ENCODE measurements at places on chromosomes 13 and 19. TPM values are rescaled to one million over a fixed set of nuclear protein-coding genes. Genes with fewer than 3 reads are reported as not detected.

Gene GPR180
- total RNA-seq, result 2.3 TPM

Gene PEAK3
- total RNA-seq, result 4.7 TPM

GRCh38 chr13:98809345-98809777, 56.9 kb upstream of the SLC15A1 start:
- H3K4me3 ChIP-seq, result no peak overlapping the region
- H3K27me3 ChIP-seq, result no peaks in the 10 kb centered on the region
- no peak for DNase-seq
- H3K4me1 ChIP-seq, result no peaks in the 10 kb centered on the region
- no peak overlapping the region for H3K27ac ChIP-seq

Gene FBN3
- not detected for total RNA-seq

Gene AKAP8L
- total RNA-seq, result 143 TPM

DNA sequence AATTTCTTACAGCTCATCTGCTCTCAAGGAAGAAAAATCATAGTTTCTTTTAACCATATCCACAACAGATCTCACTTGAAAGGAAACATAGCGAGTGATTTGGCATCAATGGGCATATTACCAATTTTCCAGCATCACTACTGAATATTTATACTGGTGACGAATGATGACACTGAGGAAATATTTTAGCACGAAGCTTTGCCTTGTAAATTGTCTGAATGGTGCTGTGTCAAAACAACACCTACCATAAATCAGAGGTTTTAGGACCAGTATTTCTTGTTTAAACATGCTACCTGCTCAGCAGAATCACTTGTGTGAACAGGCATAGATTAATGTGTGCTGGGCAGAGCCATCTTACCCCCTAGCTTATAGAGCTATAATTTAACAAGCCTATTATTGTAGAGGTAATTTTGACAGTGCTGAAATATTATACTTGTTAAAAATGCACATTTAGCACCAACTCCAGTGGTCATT, 146.8 kb downstream of the ABCC4 start:
- no peak overlapping the region for H3K4me3 ChIP-seq
- DNase-seq, result no peak

- no peaks in the 10 kb centered on the region for H3K27me3 ChIP-seq
- no peak overlapping the region for H3K27ac ChIP-seq
- H3K4me1 ChIP-seq, result no peaks in the 10 kb centered on the region
These were observed 15.6 kb upstream of the NBEA start for GRCh38 chr13:34926508-34926907.

GRCh38 chr13:35190241-35190640, 248.2 kb downstream of the NBEA start:
- H3K4me3 ChIP-seq, result no peak overlapping the region
- DNase-seq, result no peak
- H3K4me1 ChIP-seq, result no peaks in the 10 kb centered on the region
- H3K27me3 ChIP-seq, result no peaks in the 10 kb centered on the region

GRCh38 chr13:110012102-110012739, 225.8 kb upstream of the IRS2 start:
- H3K27me3 ChIP-seq, result no peaks in the 10 kb centered on the region
- no peak overlapping the region for H3K27ac ChIP-seq
- no peak overlapping the region for H3K4me3 ChIP-seq
- H3K36me3 ChIP-seq, result no peaks in the 10 kb centered on the region
- no peak for DNase-seq
- no peaks in the 10 kb centered on the region for H3K4me1 ChIP-seq

DNA sequence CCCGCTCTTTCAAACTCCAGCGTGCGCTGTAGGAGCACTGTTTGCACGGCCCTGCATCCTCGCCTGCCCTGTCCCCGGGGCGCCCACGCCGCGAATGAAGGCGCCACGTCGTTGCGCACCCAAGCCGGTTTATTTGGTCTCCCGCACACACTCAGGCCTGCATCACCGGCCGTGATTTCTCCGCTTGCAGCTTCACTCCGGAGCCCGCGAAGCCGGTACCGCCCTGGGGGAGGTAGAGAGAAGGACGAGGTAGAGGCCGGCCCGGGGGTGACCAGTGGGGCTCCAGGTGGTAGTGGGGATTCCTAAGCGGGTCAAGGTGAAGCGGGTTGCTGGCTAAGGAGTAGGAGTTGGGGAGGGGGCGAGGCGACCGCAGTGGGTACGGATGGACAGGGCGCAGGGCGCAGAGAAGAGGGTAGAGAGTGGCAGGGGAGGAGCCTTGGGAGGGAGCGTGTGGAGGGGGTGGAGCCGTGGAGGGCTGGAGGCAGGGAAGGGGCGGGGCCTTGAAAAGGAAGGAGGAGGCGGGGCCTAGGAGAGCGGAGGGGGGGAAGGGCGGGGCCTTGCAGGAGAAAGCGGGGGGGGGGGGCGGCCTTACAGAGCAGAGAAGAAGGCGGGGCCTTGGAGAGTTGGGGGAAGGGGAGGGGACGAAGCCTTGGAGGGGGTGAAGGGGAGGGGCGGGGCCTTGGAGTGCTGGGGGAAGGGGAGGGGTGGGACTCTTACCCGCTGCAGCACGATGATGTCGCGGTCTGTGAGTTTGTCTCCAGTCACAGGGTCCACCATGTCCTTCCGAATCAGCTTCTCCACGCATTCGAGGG, 24.6 kb downstream of the NOSIP start:
- no peaks in the 10 kb centered on the region for H3K4me1 ChIP-seq
- DNase-seq, result no peak
- H3K27me3 ChIP-seq, result no peaks in the 10 kb centered on the region

DNA sequence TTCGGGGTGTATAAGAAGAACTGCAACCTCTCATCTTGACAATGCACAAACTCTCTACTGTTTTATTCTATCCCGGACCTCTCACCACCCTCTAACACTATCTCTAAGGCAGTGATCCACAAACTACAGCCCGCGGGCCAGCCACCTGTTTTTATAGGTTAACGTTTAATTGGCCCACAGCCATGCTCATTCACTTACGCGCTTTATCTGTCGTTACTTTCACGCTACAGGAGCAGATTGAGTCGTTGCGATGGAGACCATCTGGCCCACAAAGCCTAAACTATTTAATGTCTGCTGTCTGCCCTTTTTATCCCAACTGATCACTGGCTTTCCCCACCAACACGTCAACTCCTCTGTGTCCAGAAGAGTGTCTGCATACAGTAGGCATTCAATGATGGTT, 158.9 kb downstream of the CACNA1A start:
- H3K27me3 ChIP-seq, result no peaks in the 10 kb centered on the region
- no peaks in the 10 kb centered on the region for H3K36me3 ChIP-seq
- no peaks in the 10 kb centered on the region for H3K4me1 ChIP-seq
- no peak overlapping the region for H3K27ac ChIP-seq

DNA sequence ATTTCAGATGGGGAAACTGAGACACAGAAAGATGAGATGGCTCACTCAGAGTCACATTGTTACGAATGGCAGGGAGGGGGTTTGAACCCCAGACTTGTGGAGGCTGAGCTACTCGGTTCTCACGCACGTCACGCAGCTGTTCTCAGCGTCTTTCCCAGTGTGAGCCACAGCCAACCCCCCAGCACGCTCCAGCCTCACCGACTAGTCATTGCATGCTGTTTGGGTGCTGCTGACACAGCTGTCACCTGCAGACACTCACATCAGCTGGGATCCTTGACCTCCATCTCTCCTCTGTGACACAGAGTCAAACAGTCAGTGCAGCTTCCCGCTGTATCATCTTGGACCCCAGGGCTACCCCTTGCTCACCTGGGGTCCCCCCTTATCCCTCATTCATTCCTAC, 2.4 kb upstream of the NCAN start:
- no peaks in the 10 kb centered on the region for H3K4me1 ChIP-seq
- no peak overlapping the region for H3K4me3 ChIP-seq
- H3K27me3 ChIP-seq, result no peaks in the 10 kb centered on the region
- no peaks in the 10 kb centered on the region for H3K36me3 ChIP-seq
- no peak overlapping the region for H3K27ac ChIP-seq

DNA sequence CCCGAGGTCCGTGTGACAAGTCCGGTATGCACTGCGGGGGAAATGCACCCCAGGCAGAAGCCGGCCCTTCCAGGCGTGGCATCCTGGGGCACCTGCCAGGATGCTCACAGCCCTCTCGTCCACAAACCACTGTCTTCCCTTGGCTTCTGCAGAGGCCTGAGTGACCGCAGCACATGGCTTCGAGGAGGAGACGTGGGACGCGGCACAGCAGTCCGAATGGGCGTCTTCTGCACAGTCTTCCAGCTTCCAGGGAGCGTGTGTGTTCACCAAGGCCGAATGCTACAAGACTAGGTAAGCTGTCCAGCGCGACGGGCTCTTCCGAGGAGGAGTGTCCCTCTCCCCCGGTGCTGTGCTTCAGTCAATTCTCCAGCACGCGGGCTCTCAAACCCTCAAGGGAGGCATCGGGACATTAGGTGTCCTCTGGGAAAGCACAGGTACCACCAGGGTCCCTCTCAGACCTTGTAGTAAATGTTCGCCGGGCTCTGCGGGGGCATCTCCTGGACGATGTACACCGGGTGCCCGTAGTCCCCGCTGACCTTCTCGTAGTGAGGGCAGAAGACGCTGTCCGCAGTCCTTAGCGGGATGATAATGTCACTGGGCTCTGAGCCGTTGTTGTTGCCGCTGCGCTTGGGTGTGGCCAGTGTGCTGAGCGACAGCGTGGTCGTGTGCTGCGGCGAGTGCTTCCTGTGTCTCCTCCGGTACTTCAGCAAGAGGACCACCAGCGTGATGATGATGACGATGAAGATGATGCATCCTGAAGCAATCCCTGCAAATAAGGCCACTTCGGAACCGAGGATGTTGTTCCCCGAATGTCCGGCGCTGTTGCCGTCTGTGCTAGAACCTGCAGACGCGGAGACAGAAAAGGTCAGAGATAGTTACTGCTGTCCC, 42.6 kb downstream of the EFNB2 start:
- H3K27me3 ChIP-seq, result no peaks in the 10 kb centered on the region
- H3K36me3 ChIP-seq, result peaks cover 11% of the 10 kb centered on the region
- DNase-seq, result no peak
- peak overlapping the region; percentile 71 for H3K27ac ChIP-seq

Data from ascending aorta (tissue), 2 donors.